ENCODE measurements at places on chromosomes 5 and 9.

DNA sequence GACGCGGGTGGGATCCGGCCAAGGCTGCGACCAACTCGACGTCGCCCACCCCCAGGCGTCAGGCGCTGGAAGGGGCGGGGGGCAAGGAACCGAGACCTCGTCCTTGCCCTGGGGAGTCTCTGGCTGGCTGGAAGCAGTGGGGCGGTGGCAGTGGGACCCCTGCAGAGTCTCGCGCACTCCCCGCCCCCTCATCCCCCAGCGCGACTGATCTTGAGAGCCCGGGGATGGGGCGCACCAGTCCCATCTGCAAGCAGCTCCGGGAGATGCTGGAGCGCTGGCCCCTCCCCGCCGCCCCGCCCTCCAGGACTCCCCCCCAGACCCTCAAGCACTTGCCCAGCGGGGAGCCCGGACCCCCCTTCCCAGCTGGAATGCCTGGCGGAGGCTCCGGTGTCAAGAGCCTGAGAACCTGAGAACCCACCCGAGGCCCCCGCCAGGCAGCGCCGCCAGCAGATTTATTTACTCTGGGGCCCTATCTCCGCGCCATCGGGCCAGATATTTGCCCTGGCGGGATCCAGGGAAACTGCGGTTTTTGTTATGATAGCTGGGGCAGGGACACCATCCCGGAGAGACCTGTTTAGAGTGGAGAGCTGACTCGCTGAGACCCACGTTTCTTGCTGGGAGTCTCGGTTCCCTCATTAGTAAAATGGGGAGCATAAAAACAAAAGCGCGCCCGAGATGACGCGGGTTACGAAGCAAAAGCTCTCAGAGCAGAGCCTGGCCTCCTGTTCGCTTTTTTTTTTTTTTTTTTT lies 1.2 kb downstream of the PRRT1B start:
- DNase-seq: no peak

DNA sequence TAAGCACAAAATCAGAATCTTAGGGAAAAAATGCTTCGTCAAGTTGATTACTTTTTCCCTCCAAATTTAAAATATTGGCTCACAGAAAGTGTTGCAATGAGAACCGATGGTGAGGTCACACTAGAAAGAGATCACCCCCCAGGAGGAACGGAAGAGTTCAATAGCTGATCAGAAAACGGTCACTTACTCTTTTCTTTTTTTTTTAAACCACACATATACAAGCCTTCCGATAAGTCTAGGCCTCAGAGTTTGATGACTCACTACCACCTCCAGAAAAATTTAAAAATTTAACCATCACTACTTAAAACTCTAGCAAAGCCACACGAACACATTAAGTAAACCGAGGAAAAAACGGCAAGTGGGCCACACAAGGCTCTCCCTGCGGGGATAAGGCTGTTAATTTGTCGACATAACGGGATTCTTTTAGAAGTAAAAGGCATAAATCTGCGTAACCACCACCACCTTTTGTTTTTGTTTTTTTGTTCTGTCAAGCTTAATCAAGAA lies 1.2 kb downstream of the SURF4 start:
- DNase-seq: no peak

- no peak for DNase-seq
Measured at GRCh38 chr5:36644727-36645126, 38.3 kb downstream of the SLC1A3 start.

DNA sequence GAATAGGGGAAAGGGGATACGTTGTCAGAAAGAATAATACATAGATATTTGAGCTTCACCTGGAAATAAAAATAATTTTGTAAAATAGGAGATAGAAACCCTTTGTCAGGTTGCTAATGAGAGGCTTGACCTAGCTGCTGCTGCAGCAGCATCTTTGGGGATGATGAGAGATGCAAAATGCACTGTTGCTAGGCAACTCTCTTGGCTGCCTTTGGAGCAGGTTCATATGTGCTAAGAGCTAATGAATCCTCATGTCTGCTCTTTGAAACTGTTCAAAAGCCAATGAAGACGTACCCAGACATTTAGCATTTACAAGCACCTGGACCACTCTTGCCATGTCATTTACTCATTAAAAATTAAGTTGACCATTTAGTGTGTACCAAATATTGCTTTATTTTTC lies 121.7 kb downstream of the FOCAD start:
- DNase-seq: no peak

DNA sequence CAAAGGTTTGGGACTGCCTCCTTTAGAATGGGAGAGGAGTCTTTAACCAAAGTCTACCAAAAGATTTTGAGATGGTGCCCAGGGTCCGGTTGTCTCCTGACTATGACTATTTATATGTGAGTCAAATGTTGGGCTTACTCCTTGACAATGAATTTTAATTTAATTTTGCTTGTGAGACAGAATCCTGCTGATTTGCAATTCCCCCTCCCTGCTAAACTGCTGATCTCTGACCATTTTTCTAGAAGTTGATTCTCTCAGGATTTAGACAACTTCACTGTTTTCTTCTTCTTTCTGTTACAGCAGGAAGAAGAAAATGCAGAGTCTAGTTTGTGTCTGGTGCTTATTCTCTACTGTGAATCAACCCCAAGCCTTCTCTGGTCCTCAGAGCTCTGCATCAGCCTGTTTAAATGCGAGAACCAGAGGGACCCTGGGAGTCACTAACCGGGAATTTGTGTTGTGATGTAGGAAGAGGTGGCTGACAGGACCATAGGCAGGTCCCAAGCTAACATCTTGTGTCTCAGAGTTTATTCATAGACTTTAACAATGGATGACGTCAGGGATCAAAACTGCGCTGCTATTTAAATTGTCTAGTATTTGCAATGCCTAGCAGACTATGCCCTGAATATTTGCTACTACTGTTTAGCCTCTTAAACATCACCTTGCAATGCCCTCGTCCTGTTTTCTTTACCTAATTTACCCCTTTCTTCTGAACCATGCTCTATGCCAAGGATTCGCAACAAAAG lies 124.0 kb upstream of the TAF11L2 start:
- no peak for DNase-seq

DNA sequence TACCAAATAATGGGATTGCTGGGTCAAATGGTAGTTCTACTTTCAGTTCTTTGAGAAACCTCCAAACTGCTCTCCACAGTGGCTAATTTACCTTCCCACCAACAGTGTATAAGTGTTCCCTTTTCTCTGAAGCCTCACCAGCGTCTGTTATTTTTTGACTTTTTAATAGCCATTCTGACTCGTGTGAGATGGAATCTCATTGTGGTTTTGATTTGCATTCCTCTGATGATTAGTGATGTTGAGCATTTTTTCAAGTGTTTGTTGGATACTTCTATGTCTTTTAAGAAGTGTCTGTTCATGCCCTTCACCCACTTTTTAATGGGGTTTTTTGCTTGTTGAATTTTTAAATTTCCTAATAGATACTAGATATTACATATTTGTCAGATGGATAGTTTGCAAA lies 28.4 kb upstream of the SUSD1 start:
- no peak for DNase-seq

DNA sequence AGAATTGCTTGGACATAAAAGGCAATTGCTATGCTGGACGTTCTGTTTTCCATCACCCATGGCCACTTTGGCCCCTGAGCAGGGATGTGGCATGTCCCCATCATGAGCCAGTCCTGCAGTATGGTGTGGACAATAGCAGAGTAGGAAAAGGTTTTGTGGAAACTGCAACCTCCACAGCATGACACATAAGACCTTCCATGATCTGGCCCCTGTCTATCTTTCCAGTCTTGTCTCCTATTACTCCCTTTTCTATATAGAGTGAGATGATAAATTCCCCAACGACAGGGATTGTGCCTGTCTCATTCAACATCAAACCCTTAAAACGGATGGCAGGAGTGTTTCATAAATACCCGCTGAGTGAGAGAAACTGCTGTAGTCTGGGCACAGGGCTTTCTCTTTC lies 174.7 kb upstream of the PTCH1 start:
- DNase-seq: no peak

DNA sequence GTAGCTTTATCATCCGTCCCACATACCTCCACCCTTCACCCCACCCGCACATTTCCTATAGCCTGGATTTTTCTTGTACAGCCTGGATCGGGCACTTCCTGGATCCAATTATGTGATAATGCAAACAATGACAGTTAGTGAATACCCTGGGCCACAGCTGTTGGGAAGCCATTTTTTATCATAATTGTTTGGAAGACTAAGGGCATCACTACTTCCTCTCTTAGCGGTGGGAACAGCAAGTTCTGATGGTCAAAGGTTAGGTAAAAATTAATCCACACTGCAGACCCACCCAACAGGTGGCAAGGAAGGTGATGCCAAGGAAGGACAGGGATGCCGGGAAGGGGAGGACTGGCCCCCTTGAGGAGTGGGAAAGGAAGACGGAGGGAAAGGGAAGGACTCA lies 183.7 kb downstream of the SAXO1 start:
- DNase-seq: no peak

Data from activated naive CD4-positive, alpha-beta T cell treated with anti-CD3 and anti-CD28 coated beads, Interleukin-2, amount 50 U/mL, for 16 hours (primary cell).